Lower lobe of right lung (tissue), 2 donors: ENCODE measurements at places on chromosomes 2 and 18. TPM values are rescaled to one million over a fixed set of nuclear protein-coding genes. Genes with fewer than 3 reads are reported as not detected.

DNA sequence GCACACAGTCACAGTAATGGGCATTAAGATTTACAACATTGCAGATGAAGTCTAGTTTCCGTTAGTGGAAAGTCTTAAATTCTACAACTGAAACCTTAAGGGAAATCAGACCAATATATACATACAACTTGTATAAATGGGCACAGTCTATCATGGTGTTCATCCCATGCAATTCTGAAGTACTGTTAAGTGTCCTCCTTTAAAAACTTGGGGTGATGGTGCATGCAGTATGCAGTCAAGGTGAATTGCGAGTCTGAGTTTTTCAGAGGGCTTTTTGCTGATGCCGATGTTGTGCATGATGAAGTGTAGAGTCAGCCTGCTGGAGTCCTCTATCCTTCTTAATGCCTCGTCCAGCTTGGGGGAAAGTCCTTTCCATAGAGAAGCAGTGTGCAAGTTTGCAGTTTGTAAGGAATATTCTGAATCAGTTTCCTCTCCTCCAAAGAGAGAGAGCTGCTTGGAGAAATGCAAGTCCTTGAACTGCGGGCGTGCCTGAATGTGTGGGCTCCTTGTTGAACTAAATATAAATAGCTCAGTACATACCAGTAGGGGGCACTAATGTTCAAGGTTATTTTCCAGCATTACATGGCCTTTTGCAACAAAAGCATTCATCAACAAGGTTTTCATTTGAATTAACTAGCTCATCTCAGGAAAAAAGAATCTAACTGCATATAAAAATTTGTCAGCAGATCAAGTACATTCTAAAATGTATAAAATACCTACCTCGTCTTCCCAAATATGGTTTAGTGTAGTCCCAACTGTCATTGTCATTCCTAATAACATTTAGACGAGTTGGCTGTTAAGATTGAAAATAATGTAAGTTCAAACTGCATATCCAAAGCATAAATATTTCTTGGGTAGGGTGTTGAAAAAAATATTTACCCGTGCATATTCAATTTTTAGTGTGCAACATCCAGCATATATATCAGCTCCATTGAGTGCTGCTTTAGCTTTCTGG lies 21.3 kb downstream of the HNRNPLL start:
- H3K27ac ChIP-seq, result no peak overlapping the region
- H3K4me3 ChIP-seq, result no peak overlapping the region
- H3K4me1 ChIP-seq, result peaks cover 7% of the 10 kb centered on the region
- peaks cover 67% of the 10 kb centered on the region for H3K36me3 ChIP-seq

- H3K4me1 ChIP-seq, result peaks cover 25% of the 10 kb centered on the region
- H3K27ac ChIP-seq, result no peak overlapping the region
- no peaks in the 10 kb centered on the region for H3K27me3 ChIP-seq
- peak; percentile 32 for DNase-seq
- no peak overlapping the region for H3K4me3 ChIP-seq
- no peaks in the 10 kb centered on the region for H3K36me3 ChIP-seq
Measured at GRCh38 chr18:48802543-48803290, 148.0 kb downstream of the SMAD7 start.

Gene TRABD2A
- 5.4 TPM for total RNA-seq

Gene MSH2
- 13.1 TPM for total RNA-seq

Gene ANKRD30BL
- total RNA-seq, result not detected

Gene C1QL2
- total RNA-seq, result not detected

Gene CFLAR
- total RNA-seq, result 345 TPM
